Stimulated activated CD8-positive, alpha-beta memory T cell treated with anti-CD3 and anti-CD28 coated beads, Interleukin-15, amount 100 ng/mL, for 4 hours (primary cell): ENCODE measurements at places on chromosomes 13 and 19.

- no peak for DNase-seq
Measured at GRCh38 chr13:39641645-39642044, 13.8 kb upstream of the COG6 start.

DNA sequence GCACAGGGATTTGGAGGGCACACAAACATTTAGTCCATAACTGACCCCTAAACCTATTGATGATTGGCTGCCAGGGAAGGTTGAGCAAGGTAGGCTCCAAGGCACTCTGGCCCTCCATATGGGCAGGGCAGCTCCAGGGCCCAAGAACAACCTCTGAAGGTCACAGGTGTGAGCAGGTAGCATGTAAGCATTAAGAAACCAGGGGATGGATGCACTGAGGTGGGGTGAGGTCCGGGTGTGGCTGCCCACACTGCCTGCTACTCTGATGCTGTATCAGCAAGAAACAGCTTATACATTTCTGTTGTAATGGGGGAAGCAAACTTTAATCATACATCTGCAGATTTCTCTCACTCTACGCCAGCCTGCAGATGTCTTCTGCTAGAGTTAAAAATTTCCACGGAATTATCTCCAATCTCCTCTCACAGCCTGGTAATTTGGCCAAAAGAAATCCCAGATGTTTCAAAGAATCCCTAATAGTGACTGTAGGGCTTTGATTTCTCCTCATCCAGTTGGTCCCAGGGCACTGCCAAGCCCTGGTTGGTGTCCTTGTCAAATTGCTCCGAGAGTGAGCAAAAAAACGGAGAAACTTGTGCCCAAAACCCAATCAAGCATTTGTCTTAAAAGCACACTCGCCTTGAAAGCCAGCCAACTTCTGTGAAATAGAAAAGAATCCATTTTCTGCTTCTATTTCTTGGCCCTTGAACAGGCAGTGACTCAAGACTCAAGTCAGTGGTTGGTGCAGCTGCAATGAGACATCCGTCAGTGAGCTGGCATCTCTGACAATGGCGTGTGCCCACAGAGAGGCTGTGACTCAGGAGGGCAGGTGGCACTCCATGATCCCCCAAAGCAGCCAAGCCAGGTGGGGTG lies 72.5 kb upstream of the MRI1 start:
- DNase-seq: no peak

- DNase-seq: no peak
Measured at GRCh38 chr19:1235625-1236538, 1.9 kb downstream of the CBARP start.

GRCh38 chr19:39084732-39085080 lies 538 bp downstream of the ACP7 start:
- no peak for DNase-seq

DNA sequence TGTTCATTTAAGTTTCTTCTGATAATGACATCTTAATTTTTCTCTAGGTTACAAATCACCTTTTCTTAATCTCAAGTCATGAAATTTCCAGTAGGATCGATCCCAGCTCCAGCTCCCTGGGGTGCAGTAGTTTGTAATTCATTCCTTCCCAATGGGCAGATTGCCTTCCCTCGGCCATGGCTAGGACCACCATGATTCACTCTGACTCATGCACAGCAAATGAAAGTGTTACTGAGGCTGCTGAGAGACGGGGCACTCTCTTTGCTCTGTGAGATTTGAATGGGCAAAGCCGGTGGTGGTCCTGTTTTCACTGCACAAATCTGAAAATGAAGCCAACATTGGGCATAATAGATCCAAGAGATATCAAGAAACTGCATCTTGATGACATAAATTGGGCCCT lies 202.8 kb upstream of the IRS2 start:
- DNase-seq: no peak
